ENCODE measurements at places on chromosomes 6 and 20.

GRCh38 chr6:155599561-155599960 lies 143.9 kb upstream of the NOX3 start:
- DNase-seq: no peak

GRCh38 chr6:104625536-104625935 lies 234.2 kb downstream of the HACE1 start:
- DNase-seq: no peak

GRCh38 chr20:4131911-4132310 lies 116.6 kb upstream of the RNF24 start:
- no peak for DNase-seq

- DNase-seq: no peak
Observed at GRCh38 chr6:45212976-45213375, 115.2 kb upstream of the RUNX2 start.

DNA sequence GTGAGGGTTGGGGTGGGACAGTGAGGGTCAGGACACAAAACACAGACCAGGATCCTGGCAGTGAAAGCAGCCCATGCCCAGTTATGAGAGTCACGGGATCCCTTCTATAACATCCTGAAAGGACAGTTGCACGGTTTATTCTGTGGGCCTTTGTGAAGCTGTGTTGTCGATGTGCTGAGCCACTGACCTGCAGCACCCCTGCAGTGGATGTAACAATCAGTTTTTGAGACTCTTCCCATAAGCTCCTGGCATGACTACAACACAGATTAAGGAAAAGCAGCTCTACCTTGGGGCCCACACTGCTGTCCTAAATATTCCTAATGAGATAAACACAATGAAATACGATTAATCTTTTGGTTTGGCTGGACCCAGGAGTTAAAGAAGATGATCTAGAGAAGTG lies 3.7 kb downstream of the PYGB start:
- peak; percentile 40 for DNase-seq

- no peak for DNase-seq
Observed at GRCh38 chr20:11261533-11262000, 587.8 kb upstream of the JAG1 start.

GRCh38 chr6:110358553-110359160 lies 508 bp upstream of the METTL24 start:
- DNase-seq: no peak

GRCh38 chr6:50791900-50792508 lies 26.7 kb upstream of the TFAP2B start:
- DNase-seq: peak; percentile 35

- no peak for DNase-seq
Observed at GRCh38 chr20:6238421-6238820, 115.6 kb upstream of the FERMT1 start.

DNA sequence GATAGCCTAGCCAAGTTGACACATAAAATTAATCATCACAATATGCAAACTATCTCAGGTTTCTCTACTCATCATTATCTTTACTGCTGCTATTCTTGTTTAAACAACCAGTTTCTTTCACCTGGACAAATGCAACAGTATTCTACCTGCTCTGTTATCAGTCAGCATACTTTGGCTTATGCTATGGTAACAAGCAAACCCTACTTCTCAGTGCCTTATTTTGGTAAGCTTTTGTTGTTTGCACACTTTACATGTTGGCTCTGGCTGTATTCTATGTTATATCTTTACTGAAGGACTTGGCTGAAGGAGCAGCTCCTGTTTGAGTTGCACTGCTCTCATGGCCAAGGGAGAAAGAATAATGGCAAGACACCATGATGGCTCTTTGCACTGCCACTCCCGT lies 463.1 kb downstream of the EPM2A start:
- DNase-seq: no peak

GRCh38 chr6:3771407-3772011 lies 20.0 kb upstream of the PXDC1 start:
- no peak for DNase-seq

DNA sequence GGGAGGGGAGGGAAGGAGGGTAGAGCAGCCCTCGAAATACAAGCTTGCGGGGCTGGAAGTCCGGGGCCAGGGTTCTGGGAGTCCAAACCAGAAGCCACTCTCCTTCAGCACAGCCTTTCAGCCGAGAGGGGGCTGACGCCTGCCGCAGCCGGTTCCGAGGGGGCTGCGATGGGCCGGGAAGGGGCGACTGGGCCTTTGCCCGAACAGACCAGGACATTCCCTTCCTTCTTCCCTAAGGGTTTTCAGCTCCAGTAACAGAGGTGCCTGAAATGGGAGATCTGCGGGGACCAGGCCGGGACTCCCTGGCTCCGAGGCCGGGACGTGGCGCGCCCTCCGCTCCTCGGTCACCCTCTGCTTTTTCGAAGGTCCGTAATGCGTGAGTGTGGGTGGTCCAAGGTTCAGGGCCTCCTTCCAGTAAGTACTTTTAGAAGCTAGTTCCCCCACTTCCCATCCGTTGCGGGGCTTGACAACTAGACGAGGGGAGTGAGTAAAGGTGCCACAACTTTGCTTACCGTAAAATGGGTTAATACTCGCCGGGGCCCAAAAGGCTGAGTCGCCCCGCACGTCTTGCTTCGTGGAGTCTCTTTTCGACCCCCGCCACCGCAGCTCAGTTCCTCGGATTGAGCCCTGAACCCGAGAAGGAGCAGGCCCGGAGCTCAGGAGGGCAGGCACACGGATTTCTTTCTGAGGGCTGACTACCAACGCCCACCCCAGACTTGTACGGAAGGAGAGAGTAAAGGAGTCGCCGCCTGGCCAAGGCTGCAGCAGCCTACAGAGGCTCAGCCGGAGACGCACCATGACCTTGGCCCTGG lies 2.9 kb upstream of the OLIG3 start:
- no peak for DNase-seq

DNA sequence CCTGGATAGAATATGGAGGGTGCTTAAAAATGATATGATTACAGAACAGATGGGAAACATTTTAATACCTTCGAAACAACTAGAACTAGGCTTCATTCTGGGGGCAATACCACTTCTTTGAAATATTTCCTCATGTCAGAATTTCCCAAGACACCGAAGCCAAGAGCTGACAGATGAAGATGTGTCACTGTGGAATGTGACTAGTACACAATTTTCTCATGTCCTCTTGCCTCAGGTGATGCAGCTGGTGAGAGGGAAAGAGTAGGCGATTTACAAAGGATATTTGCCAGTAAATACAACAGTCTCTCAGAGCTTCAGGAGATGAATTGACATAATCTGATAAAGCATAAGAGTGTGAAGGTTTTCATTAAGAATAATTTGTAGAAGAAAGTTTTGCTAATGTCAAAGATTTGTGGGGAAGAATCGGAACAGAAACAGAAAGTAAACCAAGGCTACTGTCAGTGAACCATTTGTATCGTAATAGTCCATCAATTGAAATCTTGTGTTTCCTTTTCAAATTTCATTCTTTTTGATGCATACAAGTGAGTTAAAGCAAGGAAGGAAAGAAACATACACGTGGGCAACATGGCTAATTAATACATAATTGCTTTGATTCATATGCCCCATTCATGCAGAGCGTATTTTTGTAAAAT lies 164.7 kb upstream of the CCN2 start:
- no peak for DNase-seq

GRCh38 chr6:17281497-17282481 lies 628 bp downstream of the RBM24 start:
- DNase-seq: peak; percentile 33

DNA sequence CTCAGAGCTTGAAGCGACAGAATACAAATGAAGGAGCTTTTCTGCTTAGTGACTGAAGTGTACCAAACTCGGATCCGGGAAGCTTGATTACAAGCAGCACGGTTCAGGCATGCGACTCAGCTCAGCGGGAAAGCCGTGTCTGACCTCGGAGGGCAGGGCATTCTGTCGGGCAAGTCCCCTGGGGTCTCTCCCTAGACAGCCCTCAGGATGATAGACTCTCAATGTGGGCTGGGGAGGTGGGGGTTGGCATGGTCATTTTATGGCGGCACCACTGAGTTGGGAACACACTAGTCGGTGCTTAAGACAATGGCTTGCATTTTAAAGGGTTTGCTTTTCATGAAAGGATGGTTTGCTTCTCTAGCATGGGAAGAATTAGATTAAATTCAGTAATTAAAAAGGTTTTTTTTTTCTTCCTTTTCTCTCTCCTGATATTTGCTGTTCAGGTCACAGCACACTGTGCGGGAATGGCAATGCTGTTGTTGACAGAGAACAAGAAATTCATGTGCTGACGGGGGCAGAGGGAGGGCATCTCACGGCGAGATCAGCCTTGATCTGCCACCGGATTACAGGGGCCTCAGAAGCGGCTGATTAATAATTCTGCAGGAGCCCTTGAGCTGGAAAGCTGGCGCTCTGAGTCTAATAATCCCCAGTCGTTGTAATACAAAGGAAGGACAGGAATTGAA lies 80.7 kb upstream of the TRAF3IP2 start:
- DNase-seq: peak; percentile 82

GRCh38 chr6:35426074-35426473 lies 26.1 kb upstream of the FANCE start:
- no peak for DNase-seq

GRCh38 chr6:20700375-20700774 lies 166.1 kb downstream of the CDKAL1 start:
- DNase-seq: peak; percentile 33

DNA sequence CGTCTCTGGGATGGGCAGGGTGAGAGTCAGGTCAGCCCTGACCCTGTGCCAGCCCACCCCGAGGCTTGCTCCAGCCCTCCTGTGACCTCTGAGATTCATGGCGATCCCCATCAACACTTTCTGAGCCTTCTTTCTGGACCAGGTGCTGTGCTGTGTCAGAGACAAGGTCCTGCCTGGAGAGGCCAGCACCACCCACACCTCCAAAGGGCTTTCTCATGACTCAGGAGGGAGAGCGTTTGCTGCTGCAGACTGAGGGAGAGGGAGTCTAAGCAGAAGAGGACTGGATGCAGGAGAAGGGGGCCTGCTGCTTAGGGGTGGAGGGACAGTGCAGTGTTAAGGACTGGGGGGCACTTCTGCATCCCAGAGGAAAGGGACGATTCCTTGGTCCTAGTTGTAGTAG lies 193.5 kb downstream of the LRFN2 start:
- peak; percentile 15 for DNase-seq

GRCh38 chr6:89371849-89372505 lies 19.5 kb upstream of the UBE2J1 start:
- peak; percentile 76 for DNase-seq

- DNase-seq: no peak
Observed at GRCh38 chr6:44051515-44051914, 75.7 kb downstream of the MRPL14 start.

DNA sequence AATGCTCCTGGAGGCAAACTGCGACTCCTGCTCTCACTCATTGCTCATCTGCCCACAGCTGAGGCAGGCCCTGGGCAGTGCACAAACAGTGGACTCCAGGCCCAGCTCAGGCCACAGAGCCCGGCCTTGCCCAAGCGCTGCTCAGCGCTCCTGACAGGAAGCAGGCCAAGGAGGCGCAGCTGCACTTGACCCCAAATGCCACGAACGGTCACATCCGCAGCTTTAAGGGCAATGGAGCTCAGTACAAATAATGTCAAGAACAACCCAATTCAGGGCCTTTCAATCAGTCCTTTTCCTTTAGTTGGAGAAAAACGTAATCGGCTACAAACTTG lies 33.8 kb downstream of the RRBP1 start:
- no peak for DNase-seq

GRCh38 chr20:34978092-34978744 lies 22.6 kb downstream of the MYH7B start:
- DNase-seq: no peak

DNA sequence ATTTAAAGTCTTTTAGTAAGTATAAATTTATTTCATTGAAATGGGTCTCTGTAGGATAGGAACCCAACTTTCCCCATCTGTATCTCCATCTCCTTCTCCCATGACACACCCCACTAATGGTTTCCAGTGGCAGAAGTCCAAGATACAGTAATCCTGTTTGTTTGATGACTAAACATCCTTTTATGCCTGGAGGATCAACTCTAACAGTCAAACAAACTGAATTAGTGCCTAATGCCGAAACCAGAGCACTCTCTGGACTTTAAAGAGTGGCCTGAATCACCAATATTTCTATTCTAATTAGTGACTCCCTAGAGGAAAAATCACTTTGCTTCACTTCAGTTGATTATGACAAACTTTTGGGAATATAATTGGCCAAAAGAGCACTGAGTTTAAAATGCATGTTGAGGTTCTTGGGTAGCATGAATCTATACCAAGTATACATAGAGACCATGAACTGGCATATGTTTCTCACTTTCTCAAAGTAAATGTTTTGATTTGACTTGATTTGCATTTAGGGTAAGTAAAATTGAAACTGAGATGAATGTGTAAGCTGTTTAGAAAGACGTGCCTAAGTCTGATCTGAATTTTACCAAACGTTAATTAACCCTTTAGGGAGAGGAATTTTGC lies 776.4 kb upstream of the NRSN1 start:
- no peak for DNase-seq

- no peak for DNase-seq
Observed at GRCh38 chr20:32179515-32179914, 28.0 kb downstream of the PLAGL2 start.

- no peak for DNase-seq
Observed at GRCh38 chr6:122258839-122259238, 140.6 kb upstream of the HSF2 start.

GRCh38 chr6:114421199-114421598 lies 78.4 kb upstream of the HS3ST5 start:
- DNase-seq: no peak

GRCh38 chr6:31777667-31778050 lies 531 bp upstream of the VWA7 start:
- DNase-seq: no peak

DNA sequence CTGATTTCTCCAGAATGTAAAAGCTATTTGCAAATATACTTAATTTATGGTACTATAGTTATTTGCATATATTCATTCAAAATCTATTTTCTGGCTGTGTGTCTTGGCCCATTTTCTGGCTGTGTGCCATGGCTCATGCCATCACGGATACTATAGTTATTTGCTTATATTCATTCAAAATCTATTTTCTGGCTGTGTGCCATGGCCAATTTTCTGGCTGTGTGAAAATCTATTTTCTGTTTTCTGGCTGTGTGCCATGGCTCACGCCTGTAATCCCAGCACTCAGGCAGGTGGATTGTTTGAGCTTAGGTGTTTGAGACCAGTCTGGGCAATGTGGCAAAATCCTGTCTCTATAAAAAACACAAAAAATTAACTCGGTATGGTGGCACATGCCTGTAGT lies 28.9 kb upstream of the RIPK1 start:
- DNase-seq: no peak

DNA sequence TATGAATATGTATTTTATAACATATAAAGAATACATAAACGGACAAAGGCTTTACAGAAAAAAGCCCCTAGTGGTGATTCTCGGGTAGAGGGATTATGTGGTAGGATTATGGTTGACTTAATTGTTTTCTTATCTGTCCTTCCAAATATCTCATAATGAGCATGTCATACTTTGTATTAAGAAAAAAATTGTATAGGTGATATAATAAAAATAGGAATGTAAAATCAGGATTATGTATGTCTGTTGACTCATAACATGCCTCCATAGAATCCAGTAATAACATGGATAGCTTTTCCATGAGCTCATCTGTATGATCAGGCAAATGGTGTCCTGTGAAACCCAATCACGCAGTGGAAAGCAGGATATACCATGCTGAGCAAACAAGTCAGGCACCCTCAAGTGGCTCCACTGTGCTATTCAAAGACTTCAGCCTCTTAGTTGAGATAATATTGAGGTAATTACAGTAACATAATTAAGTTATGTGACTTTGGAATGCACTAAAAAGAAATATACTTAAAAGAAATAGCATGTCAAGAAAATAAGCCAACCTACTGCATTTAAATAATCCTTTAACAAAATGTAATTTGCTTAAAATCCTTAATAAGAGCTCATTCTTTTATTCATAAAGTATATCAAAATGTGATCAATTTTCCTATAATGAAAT lies 39.6 kb upstream of the PRELID3B start:
- no peak for DNase-seq
